ENCODE measurements at places on chromosomes 5 and 9.
A peak's percentile ranks its signal among the peaks of the same experiment; 100 is the strongest.

DNA sequence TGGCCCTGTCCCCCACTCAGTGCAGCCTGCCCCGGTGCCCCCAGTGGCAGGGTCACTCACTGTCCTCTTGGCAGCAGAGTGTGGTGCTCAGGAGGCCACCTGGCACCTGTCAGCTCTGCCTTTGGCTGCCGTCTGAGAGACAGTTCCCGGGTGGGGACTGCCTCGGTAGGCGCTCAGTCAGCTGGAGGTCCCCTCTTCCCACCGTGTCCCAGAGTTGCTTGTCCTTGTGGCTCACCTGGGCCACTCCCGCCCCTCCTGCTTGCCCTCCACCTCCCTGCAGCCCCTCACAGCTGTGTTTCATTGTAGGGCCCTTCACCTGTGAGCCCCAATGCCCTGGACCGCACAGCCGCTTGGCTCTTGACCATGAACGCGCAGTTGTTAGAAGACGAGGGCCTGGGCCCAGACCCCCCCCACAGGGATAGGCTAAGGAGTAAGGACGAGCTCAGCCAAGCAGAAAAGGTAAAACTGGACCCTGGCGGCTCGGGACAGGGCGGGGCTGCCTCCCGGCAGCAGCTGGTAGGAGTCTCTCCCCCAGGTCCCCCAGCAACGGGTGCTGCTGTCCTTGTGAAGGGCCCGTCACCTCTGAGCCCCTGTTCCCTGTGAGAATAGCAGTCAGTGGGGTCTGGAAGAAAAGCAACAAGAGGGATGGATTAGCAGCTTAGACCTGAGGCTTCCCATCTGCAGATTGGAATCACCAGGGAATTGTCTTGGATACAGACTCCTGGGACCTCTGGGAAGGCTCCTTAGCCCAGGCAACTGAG, 122.7 kb downstream of the DAB2IP start:
- DNase-seq: no peak
- H3K4me3 ChIP-seq: no peak overlapping the region
- peaks cover 10% of the 10 kb centered on the region for H3K27me3 ChIP-seq
- no peaks in the 10 kb centered on the region for H3K36me3 ChIP-seq
- no peaks in the 10 kb centered on the region for H3K4me1 ChIP-seq

DNA sequence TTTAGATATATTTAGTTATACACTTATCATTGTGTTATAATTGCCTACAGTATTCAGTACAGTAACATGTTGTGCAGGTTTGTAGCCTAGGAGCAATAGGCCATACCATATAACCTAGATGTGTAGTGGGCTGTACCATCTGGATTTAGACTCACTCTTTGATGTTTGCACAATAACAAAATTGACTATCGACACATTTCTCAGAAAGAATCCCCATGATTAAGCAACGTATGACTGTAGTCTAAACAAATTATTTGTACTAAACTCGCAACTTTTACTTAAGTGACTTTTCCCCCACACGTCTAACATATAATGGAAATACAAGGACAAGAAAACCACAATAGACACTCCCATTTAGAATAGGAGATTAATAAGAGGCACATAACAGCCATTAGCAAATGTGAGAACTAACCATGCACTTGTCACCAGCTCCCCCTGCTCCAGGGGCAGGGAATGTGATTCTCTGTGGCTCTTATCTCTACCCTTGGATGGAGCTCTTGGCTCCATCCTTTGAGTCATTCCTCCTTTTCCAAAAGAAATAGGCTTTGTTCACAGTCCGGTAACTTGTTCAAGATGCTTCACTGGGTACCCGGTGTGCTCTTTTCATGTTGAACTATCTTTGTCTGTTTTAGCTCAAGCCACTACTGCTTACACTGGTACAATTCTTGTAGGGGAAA, 8.7 kb upstream of the B4GALT1 start:
- H3K4me1 ChIP-seq: peaks cover 6% of the 10 kb centered on the region
- H3K36me3 ChIP-seq: no peaks in the 10 kb centered on the region
- no peak overlapping the region for H3K27ac ChIP-seq
- no peak for DNase-seq

DNA sequence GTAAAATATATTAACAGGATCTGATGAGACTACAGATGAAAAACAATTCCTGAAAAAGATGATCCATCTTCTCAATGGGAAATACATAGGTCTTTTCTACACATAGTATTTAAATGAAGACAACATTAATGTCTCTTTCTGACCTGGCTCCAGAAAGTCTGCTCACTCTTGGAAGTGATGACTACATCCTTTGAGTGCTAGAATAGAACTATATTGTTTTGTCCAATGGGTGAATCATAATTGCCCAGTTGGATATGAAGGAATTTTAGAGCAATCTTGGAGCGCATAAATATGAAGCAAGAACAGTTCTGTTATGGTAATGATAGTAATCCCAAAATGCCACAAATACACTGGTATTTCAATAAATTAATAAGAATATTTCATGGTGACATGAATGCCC, 322.1 kb downstream of the DEPDC1B start:
- no peaks in the 10 kb centered on the region for H3K4me1 ChIP-seq
- no peak overlapping the region for H3K27ac ChIP-seq
- DNase-seq: no peak

- H3K36me3 ChIP-seq: no peaks in the 10 kb centered on the region
- H3K27ac ChIP-seq: no peak overlapping the region
- no peak overlapping the region for H3K4me3 ChIP-seq
- DNase-seq: peak; percentile 32
- H3K4me1 ChIP-seq: no peaks in the 10 kb centered on the region
- peaks cover 24% of the 10 kb centered on the region for H3K27me3 ChIP-seq
Measured at GRCh38 chr9:94681508-94681907, 42.2 kb upstream of the FBP1 start.

- no peaks in the 10 kb centered on the region for H3K27me3 ChIP-seq
- no peak for DNase-seq
- H3K4me1 ChIP-seq: no peaks in the 10 kb centered on the region
- H3K27ac ChIP-seq: no peak overlapping the region
- H3K36me3 ChIP-seq: no peaks in the 10 kb centered on the region
- no peak overlapping the region for H3K4me3 ChIP-seq
Measured at GRCh38 chr9:124724415-124725067, 46.6 kb downstream of the NR6A1 start.

DNA sequence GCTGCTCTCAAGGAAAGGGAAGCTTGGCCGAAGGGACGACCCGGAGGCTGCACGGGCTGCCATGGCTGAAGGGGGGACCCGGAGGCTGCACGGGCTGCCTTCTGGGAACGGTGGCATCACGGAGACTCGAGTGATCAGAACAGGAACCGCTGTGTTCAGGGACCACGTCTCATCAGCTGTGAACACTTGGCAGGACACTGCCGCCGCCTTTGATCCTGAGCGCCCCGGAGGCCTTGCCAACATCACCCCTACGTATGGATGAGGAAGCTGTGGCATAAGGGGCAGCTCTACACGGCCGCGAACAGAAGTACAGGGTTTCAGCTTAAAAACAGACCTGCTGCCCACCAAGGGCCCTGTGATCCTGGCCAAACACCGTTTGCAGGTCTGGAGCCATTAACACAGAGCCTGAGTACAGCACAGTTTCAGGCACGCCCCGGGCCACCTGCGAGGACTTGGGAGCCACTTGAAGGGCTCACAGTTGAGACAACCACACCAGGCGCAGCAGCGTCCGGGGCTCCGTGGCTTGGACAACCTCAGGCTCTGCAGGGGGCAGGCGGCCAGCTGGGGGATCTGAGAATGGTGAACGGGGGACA, 23.9 kb upstream of the TERT start:
- H3K27ac ChIP-seq: no peak overlapping the region
- no peak for DNase-seq
- H3K27me3 ChIP-seq: no peaks in the 10 kb centered on the region
- peaks cover 40% of the 10 kb centered on the region for H3K4me1 ChIP-seq

GRCh38 chr5:43967165-43967564, 364.2 kb downstream of the NNT start:
- H3K36me3 ChIP-seq: no peaks in the 10 kb centered on the region
- H3K4me3 ChIP-seq: no peak overlapping the region
- no peak for DNase-seq

GRCh38 chr5:27217155-27217956, 179.0 kb upstream of the CDH9 start:
- H3K4me1 ChIP-seq: no peaks in the 10 kb centered on the region
- H3K4me3 ChIP-seq: no peak overlapping the region
- H3K36me3 ChIP-seq: no peaks in the 10 kb centered on the region
- no peaks in the 10 kb centered on the region for H3K27me3 ChIP-seq
- no peak for DNase-seq

GRCh38 chr5:159644053-159644452, 272.2 kb upstream of the ADRA1B start:
- no peak for DNase-seq
- no peak overlapping the region for H3K4me3 ChIP-seq
- peaks cover 34% of the 10 kb centered on the region for H3K27me3 ChIP-seq
- H3K27ac ChIP-seq: no peak overlapping the region
- peaks cover 1% of the 10 kb centered on the region for H3K36me3 ChIP-seq
- no peaks in the 10 kb centered on the region for H3K4me1 ChIP-seq

DNA sequence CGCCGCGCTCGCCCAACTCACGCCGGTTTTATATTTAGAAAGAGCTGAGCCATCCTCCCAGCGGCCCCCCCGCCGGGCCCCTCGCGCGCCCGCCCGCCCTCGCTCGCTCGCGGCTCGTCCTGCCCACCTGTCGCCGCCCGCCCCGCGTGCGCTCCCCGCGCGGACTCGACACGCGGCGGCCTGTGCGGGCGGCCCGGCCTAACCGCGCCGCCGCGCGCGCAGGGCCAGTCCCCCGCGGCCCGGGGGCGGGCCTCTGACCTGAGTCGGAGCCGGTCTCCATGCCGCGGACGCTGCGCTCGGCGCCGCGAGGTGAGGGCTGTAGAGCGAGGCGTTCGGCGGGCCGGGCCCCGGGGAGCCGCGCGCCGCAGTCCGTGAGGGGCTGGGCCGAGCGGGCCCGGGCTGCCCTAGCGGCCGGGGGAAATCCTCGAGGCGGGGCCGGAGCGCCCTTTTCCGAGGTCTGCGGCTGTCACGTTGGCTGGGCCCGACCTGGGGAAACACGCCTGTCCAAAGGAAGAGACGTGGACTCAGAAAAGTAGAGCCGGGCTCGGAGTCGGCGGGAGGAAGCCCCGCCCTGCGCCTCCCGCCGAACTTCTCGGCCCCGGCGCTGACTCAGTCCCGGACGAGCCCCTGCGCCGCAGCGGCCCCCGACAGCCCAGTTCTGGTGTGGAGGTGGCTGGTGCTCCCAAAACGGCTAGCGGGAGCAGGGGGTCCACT, at the start of gene ECPAS:
Gene ECPAS (minus strand): TSS at position 526 of the 714 bp plus-strand sequence. CDS start 11,465 bp downstream, outside the sequence.
- H3K27ac ChIP-seq: peak within 1 kb of the TSS; percentile 69
- H3K36me3 ChIP-seq: peaks cover 2% of the 10 kb centered on the region
- peaks cover 20% of the 10 kb centered on the region for H3K4me1 ChIP-seq
- peaks cover 10% of the 10 kb centered on the region for H3K27me3 ChIP-seq
- DNase-seq: peak; percentile 43

- no peak overlapping the region for H3K4me3 ChIP-seq
- no peak overlapping the region for H3K27ac ChIP-seq
- no peak for DNase-seq
Measured at GRCh38 chr5:174175716-174176268, 130.3 kb downstream of the NSG2 start.

DNA sequence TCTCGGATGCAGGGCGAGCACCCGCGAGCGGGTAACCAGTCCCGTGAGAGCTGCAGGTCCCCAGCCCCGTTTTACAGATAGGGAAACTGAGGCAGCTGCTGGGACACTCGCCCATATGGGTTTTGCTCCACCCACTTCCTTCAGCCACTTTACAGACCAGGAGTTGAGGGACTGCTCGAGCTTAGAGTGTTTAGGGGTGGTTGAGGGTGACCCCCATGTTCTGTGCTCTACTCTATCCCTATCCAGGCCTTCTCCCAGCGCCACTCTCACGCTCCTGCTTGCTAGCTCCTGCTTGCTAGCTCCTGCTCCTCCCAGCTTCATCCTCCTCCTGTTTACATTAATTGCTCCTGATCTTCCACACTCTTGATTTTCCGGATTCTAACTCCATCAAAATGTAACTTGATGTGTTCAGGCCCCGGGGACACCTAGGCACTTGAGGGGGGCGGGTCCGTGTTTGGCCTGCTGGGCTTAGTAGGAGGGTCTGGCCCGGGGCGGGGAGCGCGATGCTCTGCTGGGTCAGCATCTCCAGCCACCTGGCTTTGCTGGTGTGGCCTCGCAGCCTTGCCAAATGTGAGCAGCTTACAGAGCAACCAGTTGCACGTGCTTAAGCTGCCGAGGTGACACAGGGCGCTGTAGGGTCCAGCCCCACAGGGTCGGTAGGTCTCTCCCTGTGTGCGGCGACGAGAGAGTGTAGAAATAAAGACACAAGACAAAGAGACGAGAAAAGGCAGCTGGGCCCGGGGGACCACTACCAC, 1.5 kb upstream of the PTGES2 start:
- no peak for DNase-seq
- H3K4me3 ChIP-seq: peak overlapping the region; percentile 99
- peaks cover 34% of the 10 kb centered on the region for H3K4me1 ChIP-seq
- no peak overlapping the region for H3K27ac ChIP-seq

- DNase-seq: no peak
- peak overlapping the region; percentile 84 for H3K27ac ChIP-seq
- no peaks in the 10 kb centered on the region for H3K27me3 ChIP-seq
- peak overlapping the region; percentile 88 for H3K4me3 ChIP-seq
- peaks cover 53% of the 10 kb centered on the region for H3K4me1 ChIP-seq
- peaks cover 15% of the 10 kb centered on the region for H3K36me3 ChIP-seq
Measured at GRCh38 chr5:74864823-74865222, 1.4 kb downstream of the FAM169A start.

DNA sequence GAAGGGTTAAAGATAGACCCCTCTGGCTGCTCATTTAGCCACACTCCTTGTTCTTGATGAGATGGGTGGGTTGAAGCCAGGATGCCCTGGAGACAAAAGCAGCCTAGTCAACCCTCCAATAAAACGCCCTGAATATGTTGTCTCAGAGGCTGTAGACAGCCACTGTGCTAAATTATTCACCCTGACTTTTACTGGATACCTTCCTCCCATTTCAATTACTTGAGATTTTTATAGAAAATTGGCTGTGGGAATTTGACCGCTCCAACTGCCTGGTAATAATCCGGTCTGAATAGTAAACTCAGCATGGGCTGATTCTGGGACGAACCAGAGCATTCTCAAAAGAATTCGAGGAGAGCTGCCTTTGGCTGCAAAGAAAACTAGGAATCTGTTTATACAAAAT, 104.2 kb downstream of the SNX18 start:
- no peak overlapping the region for H3K27ac ChIP-seq
- no peaks in the 10 kb centered on the region for H3K27me3 ChIP-seq
- peaks cover 1% of the 10 kb centered on the region for H3K36me3 ChIP-seq
- DNase-seq: no peak
- H3K4me1 ChIP-seq: peaks cover 30% of the 10 kb centered on the region

GRCh38 chr9:137619240-137620047, 639 bp downstream of the EHMT1 start:
- H3K4me1 ChIP-seq: peaks cover 29% of the 10 kb centered on the region
- no peaks in the 10 kb centered on the region for H3K27me3 ChIP-seq
- H3K36me3 ChIP-seq: peaks cover 28% of the 10 kb centered on the region
- H3K4me3 ChIP-seq: peak overlapping the region; percentile 78
- DNase-seq: no peak

Measured in central memory CD8-positive, alpha-beta T cell (primary cell).